ENCODE measurements at places on chromosomes 5 and 9. TPM values are rescaled to one million over a fixed set of nuclear protein-coding genes. Genes with fewer than 3 reads are reported as not detected.

GRCh38 chr9:110835404-110835803, 166.8 kb downstream of the MUSK start:
- no peak for DNase-seq

RANBP17 gene
- total RNA-seq, result 8.0 TPM

ZNF366 gene
- total RNA-seq, result 3.5 TPM

GRCh38 chr9:4883326-4883873, 90.7 kb downstream of the RCL1 start:
- no peak for DNase-seq

GRCh38 chr9:91119679-91120078, 242.0 kb downstream of the AUH start:
- no peak for DNase-seq

DNA sequence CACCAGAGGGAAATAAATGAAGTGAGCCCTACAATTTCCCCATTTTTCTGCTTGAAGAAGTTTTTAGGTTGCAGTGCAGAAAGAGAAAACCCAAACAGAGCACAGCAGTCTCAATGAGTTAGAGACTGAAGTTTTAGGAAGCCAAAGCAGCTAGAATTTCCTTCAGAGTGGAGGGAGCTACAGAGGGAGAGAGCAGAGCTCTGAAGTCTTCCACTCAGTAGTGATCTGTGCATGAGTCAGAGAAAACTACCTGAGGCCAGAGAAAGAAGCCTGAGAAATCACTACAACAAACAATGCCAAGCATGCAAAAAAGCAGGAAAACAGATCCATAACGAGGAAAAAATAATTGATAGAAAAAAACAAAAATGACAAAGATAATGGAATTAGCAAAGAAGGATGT, 17.9 kb upstream of the NDUFB6 start:
- DNase-seq, result no peak

DNA sequence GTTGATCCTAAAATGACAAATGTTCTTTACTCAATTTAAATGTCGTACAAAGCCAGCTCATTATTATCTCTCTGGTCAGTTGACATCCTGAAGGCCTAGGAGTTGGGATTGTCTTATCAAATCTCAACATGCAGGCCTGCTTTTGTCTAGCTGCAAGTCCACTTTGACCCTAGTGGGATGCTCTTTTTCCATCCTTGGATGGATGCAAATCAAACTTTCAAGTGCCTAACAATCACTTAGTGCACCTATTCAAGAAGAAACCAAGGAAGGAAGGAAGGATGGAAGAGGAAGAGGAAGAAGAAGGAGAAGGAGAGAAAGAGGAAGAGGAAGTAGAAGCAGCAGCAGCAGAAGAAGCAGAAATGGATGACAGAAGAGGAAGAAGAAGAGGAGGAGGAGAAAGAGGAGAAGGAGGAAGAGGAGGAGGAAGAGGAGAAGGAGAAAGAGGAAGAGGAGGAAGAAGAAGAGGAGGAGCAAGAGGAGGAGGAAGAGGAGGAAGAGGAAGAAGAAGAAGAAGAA, 109.6 kb downstream of the PIK3R1 start:
- DNase-seq, result no peak

ANKRD31 gene
- 0.38 TPM for total RNA-seq

- no peak for DNase-seq
Observed at GRCh38 chr5:431001-431710, 11.8 kb upstream of the EXOC3 start.

LSM11 gene
- 2.4 TPM for total RNA-seq

- no peak for DNase-seq
Observed at GRCh38 chr5:38670878-38671277, 114.4 kb upstream of the LIFR start.

DNA sequence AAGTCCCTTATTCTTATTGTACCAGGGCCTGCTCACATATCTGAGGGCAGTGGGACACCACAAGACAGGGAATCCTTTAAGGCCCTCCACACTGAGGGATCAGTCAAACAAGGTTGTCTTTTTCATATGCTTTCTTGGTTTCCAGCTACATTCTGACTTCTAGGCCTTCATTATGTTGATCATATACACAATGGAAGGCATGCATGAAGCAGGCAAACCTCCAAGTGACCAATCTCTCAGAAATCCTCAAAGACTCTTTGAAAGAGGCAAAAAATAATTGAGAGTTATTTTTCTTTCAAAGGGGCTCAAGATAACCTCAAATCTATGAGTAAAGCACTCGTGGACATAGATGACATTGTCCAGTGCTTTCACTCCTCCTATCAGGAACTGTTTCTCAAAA, 1195.9 kb upstream of the ACO1 start:
- no peak for DNase-seq

- DNase-seq, result no peak
Observed at GRCh38 chr9:137739371-137740309, 120.8 kb downstream of the EHMT1 start.

GRCh38 chr5:134111741-134112647, 2.5 kb upstream of the TCF7 start:
- no peak for DNase-seq
